ENCODE measurements at places on chromosomes 6 and 20. TPM values are rescaled to one million over a fixed set of nuclear protein-coding genes. Genes with fewer than 3 reads are reported as not detected.
A peak's percentile ranks its signal among the peaks of the same experiment; 100 is the strongest.

- no peaks in the 10 kb centered on the region for H3K36me3 ChIP-seq
- no peak for DNase-seq
- no peaks in the 10 kb centered on the region for H3K27me3 ChIP-seq
These were observed 17.9 kb upstream of the TRIM26 start for GRCh38 chr6:30231067-30231466.

DNA sequence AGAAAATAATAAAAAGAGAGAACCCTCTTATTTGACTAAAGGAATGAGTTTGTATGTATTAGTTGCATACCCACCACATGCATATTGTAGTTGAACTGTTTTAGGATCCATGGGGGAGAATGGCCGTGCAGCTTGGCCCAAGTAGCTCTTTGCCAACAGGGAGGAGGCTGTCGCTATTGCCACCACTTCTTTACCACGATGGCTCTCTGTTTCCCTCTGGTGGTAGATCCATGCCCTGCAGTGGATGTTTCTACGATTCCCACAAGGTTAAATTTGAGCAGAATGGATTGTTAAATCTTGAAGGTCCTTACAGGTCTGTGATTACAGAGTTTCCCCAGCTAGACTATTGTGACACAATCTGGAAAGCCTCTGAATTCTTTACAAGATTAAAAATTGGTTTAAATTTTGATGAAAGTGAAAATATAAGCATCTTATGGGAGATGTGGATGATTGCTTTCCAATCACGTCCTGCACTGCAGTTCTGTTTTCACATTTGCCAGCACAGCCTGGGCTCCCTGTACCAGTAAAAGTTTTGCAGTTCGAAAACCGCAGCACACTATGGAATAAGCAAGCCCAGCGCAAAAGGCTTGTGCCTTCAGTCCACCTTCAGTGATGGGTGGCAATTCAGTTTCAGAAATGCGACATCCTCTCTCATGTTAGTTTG, 34.4 kb upstream of the FNDC1 start:
- no peak overlapping the region for H3K27ac ChIP-seq
- no peaks in the 10 kb centered on the region for H3K36me3 ChIP-seq
- no peaks in the 10 kb centered on the region for H3K27me3 ChIP-seq
- no peaks in the 10 kb centered on the region for H3K4me1 ChIP-seq

- no peaks in the 10 kb centered on the region for H3K4me1 ChIP-seq
- H3K27ac ChIP-seq = no peak overlapping the region
- no peak overlapping the region for H3K4me3 ChIP-seq
- DNase-seq = no peak
These were observed 17.6 kb downstream of the CAPN11 start for GRCh38 chr6:44176130-44176761.

GRCh38 chr20:51801122-51801822, 1.0 kb downstream of the SALL4 start:
- H3K36me3 ChIP-seq = no peaks in the 10 kb centered on the region
- peaks cover 21% of the 10 kb centered on the region for H3K27me3 ChIP-seq
- DNase-seq = no peak
- H3K27ac ChIP-seq = no peak overlapping the region
- peaks cover 4% of the 10 kb centered on the region for H3K4me1 ChIP-seq
- H3K4me3 ChIP-seq = peak overlapping the region; percentile 15

- no peak for DNase-seq
- H3K4me1 ChIP-seq = peaks cover 8% of the 10 kb centered on the region
- H3K4me3 ChIP-seq = no peak overlapping the region
- H3K27ac ChIP-seq = no peak overlapping the region
- H3K27me3 ChIP-seq = no peaks in the 10 kb centered on the region
These were observed 158.7 kb upstream of the CENPW start for GRCh38 chr6:126181173-126181741.

DNA sequence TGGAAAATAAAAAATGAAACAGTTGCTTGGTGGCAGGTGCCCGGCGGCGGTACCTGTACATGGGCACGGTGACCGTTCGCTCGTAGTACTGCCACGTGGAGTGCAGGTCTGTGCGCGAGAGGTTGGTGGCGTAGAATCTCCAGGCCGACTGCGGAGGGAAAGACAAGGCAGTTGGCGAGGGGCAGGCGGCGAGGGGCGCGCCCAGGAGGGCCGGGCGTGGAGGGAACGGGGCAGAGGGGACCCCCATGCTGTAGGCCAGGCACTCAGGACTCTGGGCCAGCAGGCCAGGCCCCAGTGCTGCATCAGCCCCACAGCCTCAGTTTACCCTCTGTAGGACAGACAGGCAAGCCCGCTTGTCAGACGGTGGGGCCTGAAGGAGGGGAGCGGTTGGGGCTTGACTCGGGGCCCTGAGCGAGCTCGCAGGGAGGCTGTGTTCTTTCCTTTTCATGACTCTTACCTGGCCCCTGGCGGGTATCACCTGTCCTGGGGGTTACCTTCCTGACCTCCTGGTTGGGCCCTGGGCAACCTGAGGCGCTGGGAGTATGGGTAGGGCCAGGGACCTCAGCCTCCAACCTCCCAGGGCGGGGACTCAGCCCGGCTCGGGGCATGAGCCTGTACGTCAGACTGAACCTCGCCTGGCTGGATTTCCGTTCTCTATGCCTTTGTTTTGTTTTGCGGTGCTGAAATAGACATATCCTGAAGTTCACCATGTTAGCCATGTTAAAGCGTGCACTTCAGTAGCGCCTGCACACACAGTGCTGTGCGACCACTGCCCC, 38.5 kb downstream of the KCNQ2 start:
- H3K36me3 ChIP-seq = no peaks in the 10 kb centered on the region
- H3K4me3 ChIP-seq = no peak overlapping the region
- no peaks in the 10 kb centered on the region for H3K4me1 ChIP-seq

DNA sequence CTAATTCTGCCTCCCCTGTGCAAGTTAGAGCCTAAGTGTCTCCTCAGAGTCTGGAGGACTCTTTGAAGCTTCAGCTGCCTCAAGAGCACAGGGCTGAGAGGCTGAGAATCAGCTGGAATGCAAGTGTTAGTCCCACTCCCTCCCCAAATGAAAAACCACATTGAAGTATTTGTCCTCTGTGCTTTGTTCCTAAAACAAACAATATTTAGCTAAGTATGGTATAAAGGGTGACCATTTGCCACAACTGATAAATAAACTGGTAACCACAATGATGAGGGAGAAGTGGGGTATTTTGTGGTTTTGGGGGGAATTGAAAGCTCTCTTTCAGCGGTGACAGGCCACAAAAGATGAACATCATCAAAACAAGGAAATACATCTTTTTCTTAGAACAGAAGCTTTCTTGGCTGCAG, 91.7 kb upstream of the HDDC2 start:
- H3K36me3 ChIP-seq = no peaks in the 10 kb centered on the region
- no peaks in the 10 kb centered on the region for H3K27me3 ChIP-seq
- H3K4me3 ChIP-seq = no peak overlapping the region
- no peak for DNase-seq
- no peak overlapping the region for H3K27ac ChIP-seq
- H3K4me1 ChIP-seq = no peaks in the 10 kb centered on the region

DNA sequence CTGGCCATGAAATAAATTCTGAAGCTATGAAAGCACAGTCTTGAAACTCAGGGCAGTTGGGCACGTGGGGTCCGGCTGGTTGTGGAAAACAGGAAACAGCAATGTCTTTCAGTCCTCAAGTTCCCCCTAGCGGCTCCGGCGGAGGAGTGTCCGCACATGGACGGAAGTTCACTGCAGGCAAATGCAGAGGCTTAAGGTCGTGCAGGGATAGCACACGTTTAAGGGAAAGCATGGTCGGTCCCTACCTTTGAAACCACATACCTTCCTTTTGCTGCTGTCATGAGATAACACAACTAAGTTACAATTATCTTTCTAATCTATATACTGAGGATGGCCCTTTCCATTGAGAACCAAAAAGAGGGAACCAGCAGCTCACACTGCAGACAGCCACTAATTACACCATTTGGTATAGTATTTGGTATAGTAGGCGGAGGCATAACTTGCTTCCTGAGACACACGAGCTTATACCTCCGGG, 52.6 kb upstream of the NFATC2 start:
- DNase-seq = peak; percentile 79
- no peak overlapping the region for H3K4me3 ChIP-seq
- no peaks in the 10 kb centered on the region for H3K27me3 ChIP-seq
- no peaks in the 10 kb centered on the region for H3K36me3 ChIP-seq
- H3K4me1 ChIP-seq = no peaks in the 10 kb centered on the region

- no peaks in the 10 kb centered on the region for H3K36me3 ChIP-seq
- H3K4me1 ChIP-seq = no peaks in the 10 kb centered on the region
- H3K27ac ChIP-seq = no peak overlapping the region
- no peaks in the 10 kb centered on the region for H3K27me3 ChIP-seq
These were observed 568.2 kb downstream of the HDGFL1 start for GRCh38 chr6:23137611-23138010.

- no peaks in the 10 kb centered on the region for H3K4me1 ChIP-seq
- no peaks in the 10 kb centered on the region for H3K27me3 ChIP-seq
- no peaks in the 10 kb centered on the region for H3K36me3 ChIP-seq
- DNase-seq = no peak
- H3K27ac ChIP-seq = no peak overlapping the region
These were observed 150.7 kb upstream of the SYNDIG1 start for GRCh38 chr20:24318569-24319352.

GRCh38 chr6:111727802-111728201, 122.1 kb upstream of the TRAF3IP2 start:
- no peak overlapping the region for H3K4me3 ChIP-seq
- H3K36me3 ChIP-seq = no peaks in the 10 kb centered on the region
- no peak overlapping the region for H3K27ac ChIP-seq
- no peak for DNase-seq
- no peaks in the 10 kb centered on the region for H3K27me3 ChIP-seq
- H3K4me1 ChIP-seq = peaks cover 9% of the 10 kb centered on the region

FKBP1A gene
- total RNA-seq = 165 TPM

PRKN gene
- total RNA-seq = 11.7 TPM

CST5 gene
- total RNA-seq = not detected

MLN gene
- total RNA-seq = not detected

ANKS1A gene
- 33.9 TPM for total RNA-seq

DEF6 gene
- 11.0 TPM for total RNA-seq

CCND3 gene
- total RNA-seq = 53.6 TPM

QKI gene
- 40.9 TPM for total RNA-seq

DEFB115 gene
- total RNA-seq = not detected
